ENCODE measurements at places on chromosomes 2 and 18. TPM values are rescaled to one million over a fixed set of nuclear protein-coding genes. Genes with fewer than 3 reads are reported as not detected.

Gene SMYD1
- 0.06 TPM for total RNA-seq

Gene DGKD
- 98.0 TPM for total RNA-seq

Gene VPS4B
- 71.4 TPM for total RNA-seq

Gene EIF2B4
- total RNA-seq: 36.9 TPM

Gene COL4A3
- 12.9 TPM for total RNA-seq

Gene EVX2
- total RNA-seq: not detected

Gene C2orf78
- total RNA-seq: not detected

Gene EGR4
- total RNA-seq: not detected
